ENCODE measurements at places on chromosomes 6 and 20.

GRCh38 chr20:36399147-36399968, 93.2 kb downstream of the DLGAP4 start:
- DNase-seq, result no peak

DNA sequence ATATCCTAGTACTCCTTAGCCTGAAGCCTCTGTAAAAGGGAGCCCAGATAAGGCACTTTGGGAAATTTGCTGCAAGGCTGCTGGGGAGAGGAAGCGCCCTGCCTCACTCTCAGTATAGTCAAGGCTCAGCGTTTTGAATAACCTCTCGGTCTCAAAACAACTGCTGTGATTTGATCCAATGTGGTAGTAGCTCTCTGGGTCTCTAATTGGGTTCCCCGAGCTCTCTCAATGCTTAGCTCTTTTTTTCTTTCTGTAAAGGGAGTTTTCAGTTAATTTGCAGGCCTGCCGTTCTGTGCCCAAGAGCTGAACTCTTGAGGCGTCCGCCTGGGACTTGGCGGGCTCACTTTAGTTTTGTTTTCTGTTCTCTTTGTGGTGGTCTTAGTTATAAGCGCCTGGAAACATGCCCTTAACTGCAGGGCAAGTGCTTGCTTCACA, 41.2 kb downstream of the ZHX3 start:
- DNase-seq, result peak; percentile 53

DNA sequence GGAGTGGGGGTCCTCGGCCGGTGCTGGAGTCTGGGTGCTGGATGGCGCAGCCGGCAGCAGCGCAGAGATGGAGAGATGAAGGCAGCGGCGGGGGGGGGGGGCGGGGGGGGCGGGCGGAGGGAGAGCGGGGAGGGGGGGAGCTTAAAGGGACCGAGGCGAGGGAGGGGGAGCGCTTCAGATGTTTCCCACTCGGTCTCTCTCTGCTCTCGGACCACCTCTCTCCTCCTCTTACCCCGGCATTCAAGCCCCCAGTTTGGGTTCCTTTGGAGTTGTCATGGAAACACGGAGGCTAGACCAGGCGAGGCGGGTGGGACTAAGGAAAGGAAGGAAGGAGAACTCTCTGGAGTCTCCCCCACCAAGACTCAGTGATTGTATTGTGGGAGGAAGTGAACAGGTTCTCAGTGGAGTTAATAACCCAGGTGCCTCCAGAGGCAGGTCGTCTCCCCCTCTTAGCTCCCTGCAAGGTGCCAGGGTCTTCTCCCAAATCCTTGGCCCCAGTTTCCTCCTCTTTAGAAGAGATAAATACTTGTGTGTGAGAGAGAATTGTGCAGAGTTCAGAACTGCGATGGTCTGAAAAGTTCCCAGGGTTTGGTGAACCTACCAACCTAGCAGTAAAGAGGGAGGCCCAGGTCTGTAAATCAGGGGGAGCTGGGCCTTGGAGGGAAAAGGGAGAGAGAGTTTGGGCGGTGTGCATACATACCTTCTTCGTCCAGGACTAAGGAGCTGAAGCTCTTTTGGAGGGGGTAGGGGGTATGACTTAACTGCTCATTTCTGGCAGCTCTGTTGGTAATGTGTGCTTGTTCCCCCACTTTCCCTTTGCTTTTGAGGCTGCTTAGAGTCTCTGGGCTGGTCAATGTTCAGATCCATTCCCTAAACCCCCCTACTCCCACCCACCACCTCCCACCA, at the start of gene PRRT1:
Gene PRRT1 (minus strand): TSS at position 77 of the 906 bp plus-strand sequence. CDS start 112 bp downstream, outside the sequence.
- peak; percentile 65 for DNase-seq

- no peak for DNase-seq
Observed at GRCh38 chr6:17874753-17875152, 112.7 kb downstream of the KIF13A start.

GRCh38 chr6:127690588-127690987, 113.6 kb downstream of the C6orf58 start:
- no peak for DNase-seq

Measured in right cardiac atrium (tissue), 5 donors.